ENCODE measurements at places on chromosomes 3 and 15.

GRCh38 chr15:68183616-68184315 is 21.4 kb downstream of the CALML4 start:
- DNase-seq, result no peak

GRCh38 chr3:52225452-52226228 is at the start of gene TLR9:
TLR9 (minus strand) TSS chr3:52225645; CDS start chr3:52225529, 116 bp downstream.
- DNase-seq, result no peak

DNA sequence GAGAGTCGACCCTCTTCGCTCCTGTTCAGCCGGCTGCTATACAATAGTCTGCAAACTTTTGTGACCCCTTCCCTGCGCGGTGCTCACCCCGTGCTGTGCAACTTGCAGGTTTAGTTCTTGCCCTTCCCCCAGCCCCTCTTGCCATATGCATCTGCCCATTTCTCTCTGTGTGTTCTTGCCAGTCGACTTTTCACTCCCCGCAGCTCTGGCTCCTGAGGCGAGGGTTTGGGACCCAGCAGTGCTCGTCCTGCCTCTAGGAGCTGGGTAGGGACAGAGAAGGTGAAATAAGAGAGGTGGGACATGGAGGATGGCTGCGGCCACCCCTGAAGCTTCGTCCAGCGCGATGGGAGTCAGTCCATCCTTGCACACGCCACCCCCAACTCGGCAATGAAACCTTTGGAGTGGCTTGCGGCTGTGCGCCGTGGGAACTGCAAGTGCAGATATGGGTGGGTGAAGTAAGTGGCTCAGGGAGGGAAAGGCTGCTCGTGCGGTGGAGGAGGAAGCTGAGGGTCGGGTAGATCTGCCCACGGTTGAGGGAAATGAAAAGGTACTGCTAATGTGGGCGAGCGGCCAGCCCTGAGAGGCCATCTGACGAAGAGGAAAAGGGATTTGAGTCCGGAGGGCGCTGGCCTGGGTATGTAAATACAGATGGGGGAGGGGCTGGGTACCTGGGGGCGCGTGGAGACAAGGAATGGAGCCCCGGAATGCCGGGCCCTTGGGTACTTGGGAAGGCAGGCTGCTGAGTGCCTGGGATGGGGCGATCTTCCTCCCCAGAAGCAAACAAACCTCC is 1.0 kb downstream of the LRRC3B start:
- DNase-seq, result no peak

GRCh38 chr15:83444936-83445335 is 2.2 kb upstream of the SH3GL3 start:
- DNase-seq, result no peak

GRCh38 chr3:9135526-9135925 is 113.9 kb downstream of the SRGAP3 start:
- no peak for DNase-seq

GRCh38 chr3:25007974-25008658 is 419.9 kb upstream of the RARB start:
- DNase-seq, result no peak

DNA sequence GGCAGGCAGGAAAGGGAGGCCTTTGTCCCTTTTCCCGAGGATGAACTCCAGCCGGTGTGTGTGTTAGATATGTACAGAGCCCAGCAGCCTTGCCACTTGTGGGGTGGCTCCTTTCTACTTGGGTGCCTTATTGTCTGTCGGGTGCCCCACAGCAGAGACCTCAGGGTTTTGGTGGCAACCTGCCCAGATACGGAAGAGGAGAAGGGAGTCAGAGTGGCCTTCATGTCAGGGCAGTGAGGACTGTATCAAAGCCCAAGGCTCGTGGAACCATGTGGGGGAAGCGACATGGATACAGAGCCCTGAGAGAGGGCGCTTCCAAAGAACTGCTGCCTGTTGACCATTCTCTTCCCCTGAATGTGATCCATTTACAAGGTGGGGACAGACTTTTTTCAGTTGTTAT is 166.2 kb downstream of the SLCO3A1 start:
- DNase-seq, result no peak

DNA sequence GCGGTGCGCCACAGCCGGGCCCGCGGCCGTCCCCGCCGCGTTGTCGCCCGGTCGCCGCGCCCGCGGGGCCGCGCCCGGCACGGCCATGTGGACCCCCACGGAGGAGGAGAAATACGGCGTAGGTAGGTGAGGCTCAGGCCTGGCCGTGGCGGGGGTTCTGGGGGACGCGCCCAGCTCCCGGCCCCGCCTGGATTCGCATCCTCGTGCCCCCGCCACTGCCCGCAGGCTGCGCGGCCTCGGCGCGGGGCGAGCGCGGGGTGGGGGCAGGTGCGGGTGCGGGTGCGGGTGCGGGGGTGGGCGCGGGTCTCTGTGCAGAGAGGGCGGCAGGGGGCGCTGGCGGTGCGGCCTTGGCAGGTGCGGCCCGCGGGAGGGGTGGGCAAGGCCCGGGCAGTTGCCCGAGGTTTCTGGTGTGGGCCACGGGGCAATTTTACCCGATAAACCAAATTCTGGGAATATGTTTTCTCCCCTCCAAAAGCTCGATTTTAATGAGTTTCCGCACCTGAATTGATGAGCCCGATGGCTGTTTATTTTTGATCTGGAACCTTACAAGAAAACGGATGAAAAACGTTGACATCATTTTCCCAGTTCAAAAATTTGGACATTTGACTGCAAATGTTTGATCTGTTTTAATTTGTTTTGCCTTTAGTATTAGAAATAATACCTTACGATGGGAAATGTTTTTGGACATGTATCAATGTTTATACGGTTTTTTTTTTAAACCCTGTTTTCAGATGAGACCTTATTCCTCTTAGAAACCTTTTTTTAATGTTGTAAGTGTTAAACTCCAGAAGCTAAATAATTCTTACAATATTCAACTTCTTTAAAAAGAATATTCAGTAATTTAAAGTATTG is 678 bp downstream of the DOCK3 start:
- DNase-seq, result no peak

GRCh38 chr15:64586259-64586870 is 126.0 kb downstream of the ZNF609 start:
- DNase-seq, result no peak

DNA sequence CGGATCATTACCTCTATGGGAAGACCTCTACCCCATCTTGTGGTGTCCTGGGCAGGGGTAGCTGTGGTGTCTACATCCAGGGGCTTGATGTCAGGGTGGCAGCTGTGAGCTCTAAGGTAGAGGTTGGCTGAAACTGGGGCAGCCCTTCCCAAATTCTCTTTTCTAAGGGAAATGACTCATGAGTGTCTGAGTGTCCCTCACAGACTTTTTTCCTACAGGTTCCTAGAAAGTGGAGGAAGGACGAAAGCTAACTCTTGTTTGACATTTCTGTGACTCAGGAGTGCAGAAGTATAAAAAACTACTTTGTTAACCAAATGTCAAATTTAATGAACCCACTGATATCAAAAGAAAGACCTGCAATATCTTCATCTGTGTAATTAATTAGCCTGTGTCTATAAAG is 481.5 kb downstream of the PDCD6IP start:
- DNase-seq, result no peak

GRCh38 chr15:70761931-70762468 is 1.4 kb downstream of the UACA start:
- DNase-seq, result no peak

GRCh38 chr3:180401226-180401625 is 200.7 kb upstream of the TTC14 start:
- no peak for DNase-seq

- DNase-seq, result no peak
Measured at GRCh38 chr15:63582179-63582578, 15.0 kb upstream of the FBXL22 start.

DNA sequence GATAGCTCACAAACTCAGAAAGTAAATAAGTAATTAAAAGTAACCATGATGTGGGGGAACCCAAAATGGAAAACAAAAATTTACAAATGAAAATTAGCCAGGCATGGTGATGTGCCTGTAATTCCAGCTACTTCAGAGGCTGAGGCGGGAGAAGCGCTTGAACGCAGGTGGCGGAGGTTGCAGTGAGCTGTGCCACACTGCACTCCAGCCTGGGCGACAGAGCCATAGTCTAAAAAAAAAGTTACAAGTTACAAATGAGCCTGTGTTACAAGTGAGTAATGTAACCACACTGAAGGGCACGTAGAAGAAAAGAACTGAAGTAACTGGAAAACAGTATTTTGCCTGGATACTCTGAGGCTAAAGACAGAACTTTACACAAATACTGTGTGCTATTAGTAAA is 11.3 kb downstream of the EXOSC7 start:
- DNase-seq, result no peak

GRCh38 chr15:97598353-97598798 is 362.1 kb upstream of the ARRDC4 start:
- DNase-seq, result peak; percentile 0

DNA sequence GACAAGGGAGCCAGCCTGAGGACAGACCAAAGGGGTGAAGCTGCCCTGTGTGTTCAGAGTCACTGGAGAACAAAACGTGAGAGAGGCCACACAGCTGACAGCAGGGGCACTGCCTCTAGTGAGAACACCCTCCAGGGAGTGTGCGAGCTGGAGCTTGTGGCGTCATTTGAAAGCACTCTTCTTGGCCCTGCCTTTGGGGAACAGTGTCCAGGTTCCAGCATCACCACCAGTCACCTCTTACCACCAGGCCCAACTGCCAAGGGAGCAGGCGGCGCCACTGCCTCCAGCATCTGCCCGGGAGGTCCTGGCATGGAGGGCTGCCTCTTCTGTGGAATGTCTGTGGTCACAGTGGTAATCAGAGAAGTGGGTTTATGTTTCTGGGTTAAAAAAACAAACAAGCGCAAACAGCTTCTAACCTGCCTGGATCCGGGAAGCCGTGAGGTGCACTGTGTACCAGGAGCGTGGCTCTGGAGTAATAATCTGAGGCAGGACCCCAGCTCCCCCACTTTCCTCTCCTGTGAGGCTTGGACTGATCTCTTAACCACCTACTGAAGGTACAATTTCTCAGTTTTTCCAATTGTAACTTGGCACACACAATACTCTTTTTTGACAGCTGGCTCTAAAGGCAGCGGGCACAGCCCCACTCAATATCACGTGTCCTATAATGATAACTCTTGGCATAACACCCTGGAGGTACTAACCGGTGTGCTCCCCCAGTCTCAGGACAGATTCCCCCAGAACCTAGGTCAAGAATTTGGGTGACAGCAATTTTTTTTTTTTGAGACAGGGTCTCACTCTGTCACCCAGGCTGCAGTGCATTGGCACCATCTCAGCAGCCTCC is 32.2 kb upstream of the CDCP1 start:
- no peak for DNase-seq

GRCh38 chr3:25856902-25857518 is 67.1 kb downstream of the OXSM start:
- DNase-seq, result peak; percentile 22

DNA sequence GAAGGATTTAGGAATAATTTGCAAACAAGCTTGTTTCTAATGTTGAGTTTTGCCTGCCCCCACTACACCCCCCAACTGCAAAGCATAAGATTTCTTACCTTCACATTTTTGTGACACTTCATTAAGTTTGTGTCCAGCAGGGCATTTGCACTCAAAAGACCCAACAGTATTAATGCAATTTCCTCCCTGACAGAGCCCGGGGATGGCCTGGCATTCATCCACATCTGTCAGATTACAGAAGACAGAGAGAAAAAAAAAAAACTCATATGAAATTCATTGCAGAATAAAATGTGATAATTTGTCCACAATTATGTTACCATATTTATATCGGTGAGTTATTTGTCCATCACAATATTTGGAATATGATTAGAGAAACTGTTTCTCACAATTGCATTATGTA is 111.5 kb downstream of the FBN1 start:
- no peak for DNase-seq

DNA sequence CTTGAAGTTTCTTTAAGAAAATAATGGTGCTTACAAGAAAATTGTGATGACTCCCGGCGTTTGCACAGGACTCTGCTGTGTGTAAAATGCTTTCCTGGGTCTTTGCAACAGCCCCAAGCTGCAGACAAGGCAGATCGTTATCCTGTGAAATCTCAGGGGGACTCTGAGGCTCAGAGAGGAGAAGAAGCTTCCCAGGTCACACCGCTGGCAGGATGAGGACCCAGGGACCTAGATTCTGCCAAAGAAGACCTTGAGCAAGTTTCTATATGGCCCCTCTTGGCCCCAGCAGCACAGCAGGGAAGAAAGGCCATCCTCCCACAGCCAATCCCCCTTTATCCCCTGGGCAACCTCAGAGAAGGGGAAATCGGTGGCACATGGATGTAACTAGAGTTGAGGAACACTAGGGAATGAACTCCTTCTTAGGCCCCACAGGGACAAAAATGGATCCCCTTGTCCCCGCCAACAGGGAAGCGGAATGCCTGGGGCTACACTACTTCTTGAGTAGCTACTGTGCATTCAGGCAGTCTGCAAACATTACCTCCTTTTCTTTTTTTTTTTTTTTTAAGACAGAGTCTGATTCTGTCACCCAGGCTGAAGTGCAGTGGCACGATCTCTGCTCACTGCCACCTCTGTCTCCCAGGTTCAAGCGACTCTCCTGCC is 72.8 kb downstream of the CPN2 start:
- no peak for DNase-seq

- no peak for DNase-seq
Measured at GRCh38 chr3:71050538-71051258, 532.8 kb downstream of the FOXP1 start.

GRCh38 chr3:99470841-99471240 is 167.6 kb upstream of the COL8A1 start:
- DNase-seq, result no peak

GRCh38 chr3:112043621-112044201 is 9.2 kb downstream of the TMPRSS7 start:
- DNase-seq, result peak; percentile 75

GRCh38 chr15:81792646-81793045 is 253.2 kb downstream of the MEX3B start:
- DNase-seq, result no peak

GRCh38 chr15:80866936-80867335 is 87.8 kb downstream of the CEMIP start:
- DNase-seq, result no peak

GRCh38 chr15:94286583-94286982 is 55.2 kb downstream of the MCTP2 start:
- DNase-seq, result no peak

DNA sequence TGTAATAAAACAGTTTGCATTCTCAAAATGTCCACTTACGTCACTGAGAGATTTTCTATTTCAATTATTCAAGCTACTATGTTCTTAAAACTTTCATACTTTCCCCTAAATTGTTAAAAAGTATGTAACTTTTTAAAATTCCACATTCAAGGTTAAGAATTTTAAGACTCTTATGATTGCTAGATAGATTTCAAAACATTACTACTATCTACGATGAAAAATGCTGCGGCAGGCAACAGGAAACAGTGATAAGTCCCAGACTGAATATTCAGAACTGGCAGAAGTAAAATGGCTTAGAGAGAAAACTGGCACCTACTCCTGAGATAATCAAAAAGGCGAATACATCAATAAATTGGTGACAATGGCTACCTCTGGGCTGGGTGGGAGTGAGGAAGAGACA is 16.2 kb downstream of the ATP13A3 start:
- DNase-seq, result no peak

DNA sequence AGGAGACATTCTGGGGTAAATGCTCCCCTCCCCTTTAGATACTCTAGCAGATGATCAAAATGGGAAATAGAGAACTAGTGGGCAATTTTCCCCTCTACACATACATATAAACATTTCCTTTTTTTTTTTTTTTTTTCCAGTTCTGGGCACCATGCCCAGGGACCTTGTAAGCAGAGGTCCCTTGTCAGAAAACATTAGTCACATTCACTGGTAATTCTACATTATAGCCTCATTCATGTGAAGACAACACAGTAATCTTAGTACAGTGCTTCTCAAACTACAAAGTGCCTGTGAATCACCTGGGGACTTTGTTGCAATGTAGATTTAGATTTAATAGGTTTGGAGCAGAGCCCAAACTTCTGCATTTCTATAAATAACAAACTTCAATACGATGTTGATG is 60.1 kb upstream of the ACTC1 start:
- DNase-seq, result no peak
